ENCODE measurements at places on chromosomes 7 and 10. TPM values are rescaled to one million over a fixed set of nuclear protein-coding genes. Genes with fewer than 3 reads are reported as not detected.

GRCh38 chr10:61815496-61815895, 86.0 kb upstream of the ARID5B start:
- ATAC-seq = no peak

- ATAC-seq = no peak
These were observed 199.9 kb upstream of the FAM3C start for GRCh38 chr7:121595758-121596696.

GRCh38 chr7:27163288-27164044, 1.9 kb downstream of the HOXA9 start:
- ATAC-seq = no peak

NKX1-2 gene
- total RNA-seq = not detected

GNAI1 gene
- 113 TPM for total RNA-seq

DNA sequence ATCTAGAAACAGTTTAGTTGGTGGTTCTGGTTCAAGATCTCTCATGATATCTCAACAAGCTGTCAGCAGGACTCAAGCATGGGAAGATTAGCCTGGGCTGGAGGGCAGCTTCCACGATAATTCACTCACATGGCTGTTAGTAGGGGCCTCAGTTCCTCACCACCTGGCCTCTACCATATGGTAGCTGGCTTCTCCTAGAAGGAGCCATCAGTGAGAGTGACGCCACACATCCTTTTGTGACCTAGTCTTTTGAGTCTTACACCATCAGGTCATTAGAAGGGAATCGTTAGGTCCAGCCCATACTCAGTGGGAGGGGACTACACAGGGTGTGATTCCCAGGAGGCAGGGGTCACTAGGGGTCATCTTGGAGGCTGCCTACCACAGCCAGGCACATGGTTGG, 239.3 kb upstream of the PLPP4 start:
- ATAC-seq = no peak

GRCh38 chr10:114638821-114639625, 19.1 kb downstream of the ABLIM1 start:
- ATAC-seq = no peak

AMZ1 gene
- total RNA-seq = 0.50 TPM

GRCh38 chr10:43699516-43699915, 50.8 kb upstream of the ZNF32 start:
- no peak for ATAC-seq
